ENCODE measurements at places on chromosomes 12 and 14. TPM values are rescaled to one million over a fixed set of nuclear protein-coding genes. Genes with fewer than 3 reads are reported as not detected.
A peak's percentile ranks its signal among the peaks of the same experiment; 100 is the strongest.

Gene CD4
- 10.4 TPM for total RNA-seq

Gene AHNAK2
- 59.0 TPM for total RNA-seq

DNA sequence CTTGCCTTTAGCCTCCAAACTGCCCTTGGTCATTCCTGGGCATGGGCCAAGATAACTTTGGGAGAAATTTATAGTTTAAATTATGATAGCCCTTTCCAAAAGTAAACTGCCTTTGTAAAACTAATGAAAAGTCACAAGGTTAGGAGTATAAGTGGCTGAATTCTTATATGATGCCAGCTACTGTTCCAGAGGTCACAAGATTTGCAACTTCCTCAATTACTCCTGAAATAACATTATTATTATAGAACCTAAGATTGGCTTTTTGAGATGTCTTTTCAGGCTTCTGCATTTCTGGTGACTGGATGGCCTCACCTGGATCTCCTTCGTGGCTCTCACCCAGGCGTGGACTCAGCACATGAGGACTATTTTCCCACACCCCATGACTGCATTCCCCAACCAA lies 55.0 kb downstream of the OSBPL8 start:
- no peak for DNase-seq

GRCh38 chr14:75783602-75784313 lies 122.7 kb downstream of the TTLL5 start:
- DNase-seq, result no peak

Gene LGR5
- total RNA-seq, result 4.1 TPM

DNA sequence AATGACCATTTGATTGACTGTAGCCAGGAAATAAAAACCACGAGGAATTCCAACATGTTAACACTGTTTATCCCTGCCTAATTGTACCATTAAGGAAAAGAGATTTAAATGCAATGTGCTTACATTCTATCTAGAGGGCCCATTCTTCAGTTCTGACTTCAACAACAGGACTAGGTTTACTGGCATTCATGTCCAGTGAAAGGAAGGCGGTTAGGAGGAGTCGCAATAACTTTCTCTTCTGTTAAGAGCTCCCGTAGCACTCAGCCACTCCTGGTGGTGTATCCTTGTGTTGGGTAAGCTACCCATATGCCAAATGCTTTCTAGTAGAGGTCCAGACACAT lies 154.7 kb downstream of the STXBP6 start:
- no peak for DNase-seq

Gene LUM
- 4,507 TPM for total RNA-seq

GRCh38 chr12:65430571-65431306 lies 152.3 kb downstream of the MSRB3 start:
- peak; percentile 24 for DNase-seq

Gene GPR84
- 2.9 TPM for total RNA-seq

Gene SLCO1B1
- total RNA-seq, result not detected

- DNase-seq, result no peak
These were observed 6.1 kb upstream of the SERPINA11 start for GRCh38 chr14:94458558-94459205.

Gene TEX52
- 11.3 TPM for total RNA-seq

- no peak for DNase-seq
These were observed 8.0 kb downstream of the PHB2 start for GRCh38 chr12:6962285-6963015.

Gene LRRIQ1
- total RNA-seq, result 30.8 TPM

Gene KCNA1
- total RNA-seq, result 2.9 TPM

Gene AKAP5
- total RNA-seq, result 16.6 TPM

- peak; percentile 65 for DNase-seq
These were observed 295.7 kb upstream of the PRKD1 start for GRCh38 chr14:30223385-30223785.

Gene MPHOSPH9
- total RNA-seq, result 52.2 TPM

DNA sequence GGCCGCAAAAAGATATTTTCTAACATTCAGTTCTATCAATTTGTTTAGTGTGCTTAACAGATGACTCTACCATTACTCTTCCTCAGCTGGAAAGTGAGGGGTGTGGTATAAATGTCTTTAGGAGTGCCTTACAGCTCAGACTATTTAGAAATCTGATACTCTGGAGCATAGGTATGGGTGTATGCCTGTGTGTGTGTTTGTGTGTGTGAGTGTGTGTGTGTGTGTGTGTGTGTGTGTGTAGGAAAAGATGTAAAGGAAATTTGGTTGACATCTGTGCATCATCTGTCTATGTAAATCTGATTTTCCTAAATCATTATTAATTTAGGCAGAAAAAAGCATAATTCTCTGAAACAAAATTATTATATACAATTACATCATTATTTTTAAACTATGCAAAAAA lies 16.0 kb downstream of the RNASE3 start:
- no peak for DNase-seq

Gene RNF212B
- not detected for total RNA-seq

- peak; percentile 41 for DNase-seq
These were observed 3.9 kb downstream of the FLRT2 start for GRCh38 chr14:85533861-85534291.

Gene PNN
- total RNA-seq, result 36.1 TPM

Gene PTPRQ
- total RNA-seq, result 85.7 TPM

DNA sequence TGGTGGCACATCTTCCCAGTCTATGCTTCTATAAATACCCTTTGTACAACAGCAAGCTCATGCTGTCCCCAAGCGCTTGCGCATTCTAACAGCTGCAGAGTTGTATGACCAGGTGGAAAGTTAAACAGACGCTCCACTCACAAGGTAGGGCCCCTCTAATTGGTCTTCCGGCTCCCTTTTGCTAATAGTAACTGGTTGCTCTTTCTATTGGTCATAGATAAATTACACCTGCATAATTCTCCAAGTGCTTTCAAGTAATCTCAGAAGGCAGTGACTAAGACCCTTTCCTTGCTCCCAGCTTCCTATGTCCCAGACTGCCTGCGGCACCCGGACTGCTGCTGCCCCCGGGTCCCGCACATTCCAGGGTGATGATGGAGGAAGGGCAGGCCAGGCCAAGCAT lies 6.1 kb upstream of the TSPAN9 start:
- no peak for DNase-seq

Gene FLRT2
- total RNA-seq, result 59.2 TPM

DNA sequence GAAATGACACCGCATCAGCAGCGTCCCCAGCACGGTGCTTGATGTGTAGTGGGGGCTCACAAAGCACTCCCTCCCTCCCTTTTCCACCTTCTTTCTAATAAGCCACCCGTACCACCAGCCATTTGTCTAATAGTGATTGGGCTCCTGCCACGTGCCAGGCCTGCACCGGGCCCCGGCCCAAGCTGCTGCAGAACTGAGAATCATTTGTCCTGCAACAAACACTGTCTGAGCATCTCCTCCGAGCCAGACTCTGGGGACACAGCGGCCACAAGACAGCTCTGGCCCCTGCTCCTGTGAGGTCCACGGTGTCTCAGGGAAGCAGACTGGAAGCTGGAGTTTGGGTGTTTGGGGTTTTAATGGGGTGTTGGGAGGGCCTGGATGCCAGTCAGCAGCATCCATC lies 43.9 kb downstream of the MVK start:
- no peak for DNase-seq

DNA sequence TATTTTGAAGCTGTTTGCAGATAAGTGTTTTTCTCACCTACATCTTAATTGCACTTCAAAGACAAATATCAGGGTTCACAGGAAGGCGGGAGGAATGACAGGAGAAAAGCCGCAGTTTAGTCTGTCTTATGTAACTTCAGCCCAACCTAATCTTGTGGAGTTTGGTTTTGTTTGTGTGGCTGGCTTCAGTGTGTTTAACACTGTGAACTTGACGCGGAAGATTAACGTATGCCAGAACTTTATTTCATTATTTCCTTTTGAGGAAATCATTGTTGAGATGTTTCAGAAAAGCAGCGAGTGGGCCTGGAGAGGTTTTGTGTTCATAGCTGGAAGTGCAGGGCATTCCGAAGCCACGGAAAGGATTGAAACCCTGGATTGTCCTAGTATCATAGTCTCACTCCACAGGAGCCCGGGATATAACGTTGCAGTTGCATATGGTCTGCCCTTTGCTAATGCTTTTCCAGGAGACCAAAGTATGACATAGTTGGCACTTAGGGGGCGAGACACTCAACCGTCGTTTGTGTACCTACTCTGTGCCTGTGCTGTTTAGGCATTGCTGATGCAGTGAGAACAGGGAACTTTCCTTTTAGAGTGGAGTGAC lies 2.0 kb downstream of the PELI2 start:
- DNase-seq, result peak; percentile 64

DNA sequence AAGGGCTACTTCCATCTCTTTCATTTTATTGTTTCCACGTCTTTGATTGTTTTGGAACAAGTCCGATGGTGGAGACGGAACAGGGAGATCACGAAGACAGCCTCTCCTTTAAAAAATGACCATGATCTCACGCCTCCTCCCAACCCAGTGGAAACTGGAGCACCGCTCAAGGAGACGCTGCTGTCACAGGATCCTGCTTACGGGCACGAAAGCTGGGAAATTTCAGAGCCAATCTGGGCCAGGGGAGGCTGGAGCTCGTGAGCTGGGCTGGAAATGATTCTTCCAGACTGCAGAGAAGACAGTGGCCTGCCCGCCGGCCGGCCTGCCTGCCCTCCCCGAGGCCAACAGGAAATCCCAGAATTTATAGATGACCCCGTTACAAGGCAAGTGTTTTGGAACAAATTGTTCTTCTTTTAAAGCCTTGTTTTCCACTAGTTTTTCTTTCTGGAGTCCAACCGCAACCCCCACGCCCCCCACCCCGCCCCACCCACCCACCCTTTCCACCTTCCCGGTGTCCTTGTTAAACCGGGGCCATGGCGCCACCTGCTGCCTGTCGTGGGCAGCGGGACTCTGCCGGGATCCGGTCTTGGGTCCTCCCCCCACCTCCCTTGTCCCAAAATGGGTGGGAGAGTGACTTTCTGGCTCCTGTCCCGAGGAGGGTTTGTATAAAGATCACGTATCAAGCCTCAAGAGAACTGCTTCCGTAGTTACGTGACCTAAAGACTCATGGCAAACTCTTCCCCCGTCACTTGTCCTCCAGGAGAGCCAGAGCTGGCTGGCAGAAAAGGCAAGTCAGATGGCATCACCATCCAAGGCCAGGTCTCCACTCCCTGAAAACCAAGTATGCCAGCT lies 40.3 kb downstream of the MAP1LC3B2 start:
- peak; percentile 59 for DNase-seq

Gene AMN
- not detected for total RNA-seq

DNA sequence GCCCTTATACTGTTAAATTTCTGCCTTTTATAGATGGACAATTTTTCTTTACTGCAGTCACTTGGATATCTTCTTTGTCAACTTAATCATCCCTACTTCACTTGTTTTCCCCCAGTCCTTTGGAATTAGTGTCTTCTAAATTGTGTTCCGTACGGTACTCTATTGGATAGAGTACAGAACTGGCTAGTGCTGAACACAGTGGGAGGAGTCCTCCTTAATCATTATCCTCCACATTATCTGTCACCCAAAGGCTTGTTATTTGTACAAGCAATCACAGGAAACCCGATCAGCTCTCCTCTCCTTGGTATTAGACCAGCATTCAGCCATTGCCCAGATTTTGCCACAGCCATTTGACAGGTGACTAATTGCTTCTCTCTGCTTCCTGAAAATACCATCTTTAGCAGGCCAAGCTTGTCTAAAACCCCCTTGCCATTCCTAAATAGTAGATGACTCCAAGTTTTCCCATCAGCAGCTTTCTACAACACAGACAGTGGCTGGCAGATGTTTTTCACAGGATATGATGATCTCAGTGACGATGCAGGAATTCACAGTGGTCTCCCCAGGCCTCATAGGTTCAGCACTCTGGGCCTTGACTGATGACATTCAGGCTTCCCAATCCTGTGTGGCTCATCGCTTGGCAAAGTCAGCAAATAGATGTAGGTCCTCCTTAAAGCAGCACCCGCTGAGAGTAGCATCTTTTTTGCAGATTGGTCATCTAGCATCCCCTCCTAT lies 216.0 kb upstream of the RGS6 start:
- no peak for DNase-seq

Gene CHMP4A
- total RNA-seq, result 5.3 TPM

DNA sequence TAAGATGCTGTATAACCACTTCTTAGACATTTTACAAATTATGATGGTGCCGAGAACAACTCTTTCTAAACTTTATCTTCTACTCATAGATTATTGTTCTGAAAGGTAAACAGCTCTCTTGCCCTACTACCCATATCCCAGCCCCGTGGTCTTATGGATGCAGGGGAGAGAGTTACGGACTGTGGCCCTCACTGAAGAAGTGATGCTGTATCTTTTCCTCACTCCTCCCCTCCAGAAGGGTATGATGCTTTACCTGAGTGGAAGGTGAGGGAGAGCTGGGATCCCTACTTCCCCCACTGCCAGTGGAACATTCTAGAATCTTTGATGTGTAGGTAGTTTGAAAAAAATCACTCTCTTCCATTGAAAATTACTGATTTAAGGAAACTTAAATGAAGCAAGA lies 3.5 kb downstream of the TSHR start:
- no peak for DNase-seq

DNA sequence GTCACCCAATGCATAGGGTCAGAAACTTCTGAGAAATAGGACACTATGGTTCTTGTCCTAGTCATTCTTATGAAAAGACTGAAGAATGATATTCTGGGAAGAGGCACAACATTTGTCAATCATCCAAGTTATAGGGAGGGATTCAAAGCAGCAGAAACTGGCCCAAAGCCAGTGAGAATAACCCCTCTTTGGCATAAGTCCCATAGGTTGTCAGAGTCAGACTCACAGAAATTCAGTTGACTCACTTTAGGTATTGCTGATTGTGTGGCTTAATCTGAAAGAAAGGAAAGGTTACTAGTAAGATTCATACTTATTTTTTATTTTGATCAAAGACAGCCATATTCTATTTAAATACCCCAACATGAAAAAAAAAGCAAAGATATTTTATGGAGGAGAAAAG lies 151.0 kb downstream of the SRGAP1 start:
- no peak for DNase-seq

GRCh38 chr14:85186082-85186481 lies 343.9 kb upstream of the FLRT2 start:
- no peak for DNase-seq

All from umbilical cord (tissue), 2 donors.